Cardiac muscle cell (in vitro differentiated cells and primary cell): ENCODE measurements at places on chromosomes 3 and 15. TPM values are rescaled to one million over a fixed set of nuclear protein-coding genes. Genes with fewer than 3 reads are reported as not detected.
A peak's percentile ranks its signal among the peaks of the same experiment; 100 is the strongest.

- no peak for DNase-seq
Measured at GRCh38 chr3:189353318-189353965, 181.7 kb downstream of the TPRG1 start.

DNA sequence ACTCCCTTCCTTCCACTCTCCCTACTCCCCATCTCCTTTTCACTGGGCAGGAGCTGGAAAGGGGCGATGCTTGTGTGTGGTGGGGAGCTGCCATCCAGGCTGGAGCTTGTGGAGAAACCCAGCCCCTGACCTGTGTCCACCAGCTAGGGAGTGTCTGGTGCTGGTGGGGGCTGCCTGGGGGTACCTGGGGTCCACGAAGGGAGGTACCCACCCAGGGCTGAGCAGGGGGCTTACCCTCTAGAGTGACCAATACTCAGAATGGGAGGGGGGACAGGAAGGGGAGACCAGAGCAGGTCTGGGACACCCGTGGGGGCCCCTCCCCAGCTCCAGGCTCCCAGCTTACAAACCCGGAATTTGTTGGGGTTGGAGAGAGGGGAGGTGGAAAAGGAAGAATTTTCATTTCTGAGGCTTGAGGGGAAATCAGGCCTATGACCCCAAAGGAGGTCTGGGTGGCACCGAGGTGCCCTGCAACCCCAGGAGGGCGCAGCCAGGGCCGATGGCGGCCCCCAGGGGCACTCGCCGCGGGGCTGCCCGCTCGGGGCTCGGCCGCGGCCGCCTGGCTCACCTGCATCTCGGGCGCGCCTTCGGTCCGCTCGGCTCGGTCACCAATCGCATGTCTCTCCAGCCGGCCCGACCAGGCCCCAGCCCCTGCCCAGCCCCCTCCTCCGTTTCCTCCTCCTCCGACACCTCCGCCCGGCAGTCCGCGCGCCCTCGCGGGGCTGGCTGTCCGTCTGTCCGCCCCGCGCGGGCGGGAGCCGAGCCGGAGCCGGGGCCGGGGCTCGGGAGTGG, 773 bp downstream of the LINGO1 start:
- DNase-seq: no peak

DNA sequence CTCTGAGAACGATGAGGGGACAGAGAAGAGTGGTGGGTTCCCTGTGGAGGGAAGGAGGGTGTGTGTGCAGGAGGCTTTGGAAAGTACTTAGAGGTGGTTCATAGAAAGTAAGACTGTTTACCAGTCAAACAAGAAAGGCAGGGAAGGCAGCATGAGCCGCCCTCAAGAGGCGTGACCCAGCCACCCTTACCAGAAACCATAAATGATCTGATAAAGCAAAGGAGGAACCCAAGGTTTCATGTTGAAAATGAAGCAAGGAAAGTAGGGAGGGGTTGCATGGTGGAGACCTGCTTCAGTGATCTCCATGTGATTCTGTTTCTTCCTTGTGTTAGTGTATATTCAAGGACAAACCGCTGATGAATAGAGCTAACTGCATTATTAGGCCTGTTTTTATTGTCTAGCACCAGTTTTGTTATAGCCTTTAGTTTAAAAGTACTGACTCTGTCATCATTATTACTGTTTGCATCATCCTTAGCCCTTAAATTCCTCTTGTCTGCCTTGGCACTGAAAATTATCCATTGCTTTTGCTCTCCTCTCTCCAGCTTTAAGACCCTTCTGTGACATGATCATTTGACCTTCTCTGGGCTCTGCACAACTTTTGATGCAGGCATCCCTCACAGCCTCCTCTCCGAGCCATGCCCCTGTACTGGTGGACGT, 96.1 kb downstream of the STAC start:
- no peak for DNase-seq

GRCh38 chr3:184308744-184309143, 5.7 kb upstream of the EIF4G1 start:
- no peak for DNase-seq

- DNase-seq: peak; percentile 74
Measured at GRCh38 chr15:75347222-75348033, 589 bp downstream of the NEIL1 start.

DNA sequence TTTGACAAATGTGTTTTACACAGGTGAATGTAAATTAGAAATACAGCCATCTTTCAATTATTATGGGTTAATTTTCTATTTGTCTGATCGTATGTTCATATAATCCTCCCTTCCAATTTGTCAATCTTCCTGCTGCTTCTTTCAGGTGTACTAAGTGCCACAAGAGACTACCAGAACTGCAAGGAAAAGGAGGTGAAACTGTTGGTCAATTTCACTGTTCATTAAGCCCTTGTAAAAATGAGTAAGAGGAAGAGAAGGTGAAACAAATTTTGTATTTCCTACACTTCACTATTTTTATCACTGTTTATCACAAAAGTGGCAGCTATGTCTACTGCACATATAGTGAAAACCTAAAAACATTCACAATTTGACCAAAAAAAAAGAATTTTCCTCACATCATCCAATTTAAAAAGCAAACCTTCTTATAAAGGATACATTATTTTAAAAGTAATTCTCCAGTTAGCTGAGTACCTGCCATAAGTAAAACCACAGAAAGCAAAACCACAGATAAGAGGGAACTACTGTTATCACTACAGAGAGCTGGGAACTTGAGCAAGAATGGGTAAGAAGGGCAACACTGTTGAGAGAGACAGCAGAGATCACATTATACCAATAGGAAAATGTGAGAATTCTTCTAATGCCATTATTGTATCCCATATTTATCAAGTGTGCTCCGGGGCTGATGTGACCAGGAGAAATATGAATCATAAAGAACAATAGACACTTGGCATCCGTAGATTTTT, 163.0 kb downstream of the TBC1D5 start:
- peak; percentile 5 for DNase-seq

GRCh38 chr3:192884777-192885773, 32.6 kb downstream of the MB21D2 start:
- peak; percentile 40 for DNase-seq

DNA sequence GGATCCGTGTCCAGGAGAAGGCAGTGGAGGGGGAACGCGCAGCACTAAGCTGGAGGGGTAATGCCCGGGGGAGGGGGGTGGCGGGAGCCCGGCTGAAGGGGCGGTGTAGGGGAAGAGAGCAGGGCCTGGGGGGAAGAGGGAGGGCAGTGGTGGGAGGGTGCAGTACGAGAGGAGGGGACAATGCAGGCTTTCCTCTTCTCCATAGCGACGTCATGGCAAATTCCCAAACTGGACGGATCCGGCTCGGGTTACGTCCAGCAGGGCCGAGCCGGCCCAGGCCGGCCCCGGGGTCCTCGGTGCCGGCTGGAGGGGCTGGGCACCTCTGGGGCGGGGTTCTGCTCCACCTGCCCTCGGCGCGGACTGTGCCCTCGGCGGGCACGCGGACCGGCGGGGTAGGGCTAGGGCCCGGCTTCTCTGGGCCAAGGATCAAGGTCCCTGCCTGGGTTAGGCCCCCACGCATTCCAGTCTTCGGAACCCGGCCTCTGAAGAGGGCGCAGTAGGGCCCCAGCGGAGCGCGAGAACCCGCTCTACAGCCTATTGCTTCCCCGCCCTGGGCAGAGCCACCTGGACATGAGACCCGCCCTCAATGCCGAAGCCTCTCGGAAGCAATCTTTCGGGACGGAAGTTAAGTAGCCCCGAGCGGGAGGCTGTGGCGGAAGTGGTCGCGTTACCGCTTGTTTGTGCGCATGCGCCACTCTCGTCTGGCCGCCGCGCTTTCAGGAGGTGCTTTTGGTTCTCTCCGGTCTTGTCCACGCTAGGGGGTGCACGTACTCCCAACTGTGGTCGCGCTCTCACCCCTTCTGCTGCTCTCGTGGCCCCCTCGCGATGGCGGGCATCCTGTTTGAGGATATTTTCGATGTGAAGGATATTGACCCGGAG, 1.4 kb downstream of the POLR2H start:
- DNase-seq: peak; percentile 98

- DNase-seq: no peak
Measured at GRCh38 chr3:66722675-66723074, 221.9 kb upstream of the LRIG1 start.

GRCh38 chr15:96408591-96409183, 78.2 kb downstream of the NR2F2 start:
- no peak for DNase-seq

GRCh38 chr3:131075632-131076328, 49.1 kb downstream of the NEK11 start:
- DNase-seq: no peak

DNA sequence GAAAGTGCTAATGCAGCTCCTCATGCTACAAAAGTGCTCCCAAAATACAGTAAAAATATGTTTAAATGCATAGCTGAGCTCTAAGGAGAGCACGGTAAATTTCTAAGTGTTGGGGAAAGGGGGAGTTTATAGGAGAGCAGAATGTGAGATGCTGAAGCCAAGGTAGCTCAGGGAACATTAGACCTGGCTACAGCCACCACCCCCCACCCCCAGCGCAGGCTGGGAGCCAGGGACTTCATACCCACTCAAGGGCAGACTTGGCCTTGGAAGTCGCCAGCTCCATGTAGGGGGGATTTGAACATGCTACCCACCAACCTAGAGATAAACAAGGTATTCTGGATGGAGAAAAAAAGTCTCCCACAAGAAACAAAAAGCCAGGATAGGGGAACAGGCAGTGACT, 142.2 kb downstream of the MEGF11 start:
- DNase-seq: no peak

DNA sequence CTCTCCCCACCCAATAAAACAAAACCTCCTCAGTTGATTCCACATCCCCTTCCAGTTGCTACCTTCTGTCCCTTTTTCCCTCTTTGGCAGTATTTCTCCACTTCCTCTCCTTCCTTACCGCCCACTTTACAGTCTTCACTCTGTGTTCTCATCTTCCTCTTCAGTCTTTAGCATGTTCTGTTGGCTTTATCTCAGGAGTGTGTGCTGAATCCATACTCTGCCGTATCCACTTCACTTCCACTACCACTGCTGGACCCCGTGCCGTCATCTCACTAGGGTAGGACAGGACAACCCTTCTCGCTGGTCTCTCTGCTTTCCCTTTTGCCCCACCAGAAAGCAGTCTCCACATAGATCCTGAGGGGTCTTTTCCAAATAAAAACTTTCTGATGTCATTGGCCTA, 74.3 kb downstream of the FNDC3B start:
- no peak for DNase-seq

GRCh38 chr3:132606085-132606484, 9.0 kb downstream of the ACKR4 start:
- no peak for DNase-seq

DNA sequence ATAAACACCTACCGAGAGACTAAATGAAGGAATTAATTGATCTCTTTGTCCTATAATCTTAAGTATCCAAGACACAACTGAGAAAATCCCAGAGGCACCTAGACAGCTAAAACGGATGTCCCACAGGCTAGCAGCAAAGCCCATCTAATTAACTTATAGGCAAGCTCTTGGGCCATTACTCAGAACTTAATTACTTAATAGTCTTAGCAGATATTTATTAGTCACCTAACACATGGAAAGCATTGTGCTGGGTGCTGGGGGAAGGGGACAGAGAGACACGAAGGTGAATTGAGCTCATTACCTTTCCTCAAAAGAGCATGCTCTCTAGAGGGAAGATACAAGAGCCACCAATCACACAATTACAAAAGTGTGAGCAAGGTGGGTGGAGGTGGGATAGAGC, 189.8 kb upstream of the PROK2 start:
- DNase-seq: no peak

GRCh38 chr3:112805126-112805525, 41.5 kb downstream of the CD200R1L start:
- no peak for DNase-seq

DNA sequence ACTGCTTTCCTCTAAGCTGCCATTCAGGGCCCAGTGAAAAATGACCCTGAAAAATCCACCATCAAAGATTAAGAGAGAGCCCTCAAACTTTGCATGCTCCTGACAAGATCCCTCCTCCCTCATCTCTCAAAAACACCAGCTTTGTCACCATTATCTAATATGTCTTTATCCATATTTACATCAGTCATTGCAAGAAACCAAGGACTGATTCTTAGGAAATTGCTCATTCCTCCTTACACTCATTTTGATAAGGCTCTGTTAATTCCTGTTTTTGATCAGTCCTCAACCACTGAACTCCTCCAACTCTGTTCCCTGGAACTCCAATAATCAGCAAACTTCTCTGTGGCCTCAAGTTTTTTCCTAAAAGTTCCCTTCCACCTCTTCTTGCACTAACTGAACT, 51.8 kb downstream of the CD200 start:
- no peak for DNase-seq

DNA sequence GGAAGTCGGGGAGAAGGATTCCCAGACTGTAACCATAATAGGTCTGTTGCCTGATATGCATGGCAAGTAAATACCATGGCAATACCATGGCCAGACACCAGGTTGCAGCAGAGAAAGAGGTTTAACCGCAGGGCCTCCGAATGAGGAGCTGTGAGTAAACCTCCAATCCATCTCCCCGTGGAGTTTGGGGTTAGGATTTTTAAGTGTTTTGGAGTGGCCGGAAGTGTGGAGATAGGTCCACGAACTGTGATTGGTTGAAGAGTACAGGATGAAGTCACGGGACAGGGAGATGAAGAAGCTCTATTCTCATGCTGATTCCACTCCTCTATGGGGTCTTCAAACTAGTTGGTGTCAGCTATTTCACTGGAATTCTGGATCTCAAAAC, 127.9 kb downstream of the ST8SIA2 start:
- DNase-seq: peak; percentile 83

DNA sequence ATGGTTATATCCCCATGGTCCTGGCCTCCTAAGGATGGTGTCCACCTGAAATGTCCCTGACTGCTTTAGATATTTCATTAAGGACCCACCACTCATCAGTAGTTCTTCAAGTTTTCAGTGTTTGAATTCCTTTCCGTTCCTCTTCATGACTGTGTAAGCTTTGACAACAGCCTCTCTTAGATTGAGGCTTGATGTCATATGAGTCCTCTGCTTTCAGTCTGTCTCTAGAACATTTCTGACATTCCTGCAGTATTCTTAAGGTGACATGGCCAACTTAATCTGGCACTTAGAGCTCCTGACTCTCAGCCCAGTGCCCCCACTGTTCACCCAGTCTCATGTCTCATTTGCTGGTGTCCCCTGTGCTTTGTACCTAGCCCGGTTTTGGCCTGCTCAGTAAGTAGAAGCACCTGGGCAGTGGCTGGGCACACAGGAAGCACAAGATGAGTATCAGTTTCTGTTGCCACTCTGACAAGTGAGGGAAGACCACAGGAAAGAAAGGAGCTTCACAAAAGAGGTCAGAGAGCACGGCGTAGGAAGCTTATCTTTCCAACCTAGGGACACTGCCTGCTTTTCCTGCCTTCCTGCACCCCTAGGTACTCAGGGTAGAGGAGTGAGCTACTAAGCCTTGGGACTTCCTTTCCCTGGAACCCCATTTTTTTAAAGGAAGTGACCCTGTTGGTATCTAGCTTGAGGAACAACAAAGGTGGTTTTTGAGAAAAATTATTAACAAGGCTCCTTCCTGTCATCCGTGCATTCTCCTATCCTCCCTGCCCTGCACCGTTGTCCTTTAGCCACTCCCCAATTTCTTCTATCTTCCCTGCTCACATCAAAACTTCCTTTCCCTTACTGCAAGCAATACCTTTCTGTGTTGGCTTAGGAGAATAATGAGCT, 103.1 kb downstream of the KLHL25 start:
- no peak for DNase-seq

- DNase-seq: no peak
Measured at GRCh38 chr3:30547716-30548115, 58.7 kb upstream of the TGFBR2 start.

- peak; percentile 64 for DNase-seq
Measured at GRCh38 chr3:142888099-142888480, 793 bp downstream of the PCOLCE2 start.

Gene ZNF80
- not detected in 2 replicates for total RNA-seq

Gene HHLA2
- total RNA-seq: 0.48 TPM in 1 of 2 replicates, not detected in the other

Gene ADAMTSL3
- total RNA-seq: 0.88 and 2.0 TPM in 2 replicates

Gene FSIP1
- 0.33 and 0.42 TPM in 2 replicates for total RNA-seq

Gene NPAP1
- total RNA-seq: 0.21 and 0.28 TPM in 2 replicates

Gene ECE2
- total RNA-seq: not detected in 2 replicates

Gene ADPRH
- total RNA-seq: 2.7 and 3.6 TPM in 2 replicates

Gene CTDSPL
- 15.3 and 17.7 TPM in 2 replicates for total RNA-seq
